ENCODE measurements at places on chromosomes 4 and X.

GRCh38 chrX:112820364-112821268 is 20.0 kb downstream of the AMOT start:
- DNase-seq, result no peak

DNA sequence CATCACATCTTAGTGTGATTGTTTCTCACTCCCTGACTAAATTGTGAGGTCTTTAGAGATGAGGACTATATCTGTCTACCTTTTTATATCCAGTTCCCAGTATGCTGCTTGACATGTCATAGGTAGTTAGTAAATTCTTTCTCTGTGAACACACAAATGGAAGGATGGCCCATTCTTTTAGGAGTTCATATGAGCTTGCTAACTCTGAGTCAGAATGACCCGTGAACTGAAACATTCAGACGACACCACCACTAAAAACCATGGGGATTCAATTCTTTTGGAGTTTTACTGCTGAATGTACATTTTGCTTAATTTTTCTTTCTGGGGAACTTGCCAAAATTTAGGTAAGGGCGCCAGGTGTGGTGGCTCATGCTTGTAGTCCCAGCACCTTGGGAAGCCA is 13.9 kb downstream of the OFD1 start:
- DNase-seq, result no peak

GRCh38 chr4:185786422-185786821 is 25.6 kb downstream of the SORBS2 start:
- no peak for DNase-seq

DNA sequence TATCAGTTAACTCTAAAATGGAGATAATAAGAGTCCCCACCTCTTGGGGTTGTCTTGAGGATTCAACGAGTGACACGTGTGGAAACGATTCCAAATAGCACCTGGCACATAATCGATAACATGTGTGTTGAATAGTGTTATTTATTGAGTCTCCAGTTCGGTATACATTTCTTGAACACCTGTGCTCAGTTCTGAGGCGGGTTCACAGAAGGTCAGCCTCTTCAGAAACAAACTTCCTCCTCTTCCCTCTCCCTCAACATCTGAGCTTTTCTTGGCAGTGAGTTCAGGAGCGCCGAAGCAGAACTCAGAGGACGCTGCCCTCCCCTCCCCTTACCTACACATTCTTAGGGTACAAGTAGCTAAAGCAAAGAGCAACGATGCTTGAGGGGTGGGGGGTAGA is 934 bp downstream of the PDHA1 start:
- no peak for DNase-seq

DNA sequence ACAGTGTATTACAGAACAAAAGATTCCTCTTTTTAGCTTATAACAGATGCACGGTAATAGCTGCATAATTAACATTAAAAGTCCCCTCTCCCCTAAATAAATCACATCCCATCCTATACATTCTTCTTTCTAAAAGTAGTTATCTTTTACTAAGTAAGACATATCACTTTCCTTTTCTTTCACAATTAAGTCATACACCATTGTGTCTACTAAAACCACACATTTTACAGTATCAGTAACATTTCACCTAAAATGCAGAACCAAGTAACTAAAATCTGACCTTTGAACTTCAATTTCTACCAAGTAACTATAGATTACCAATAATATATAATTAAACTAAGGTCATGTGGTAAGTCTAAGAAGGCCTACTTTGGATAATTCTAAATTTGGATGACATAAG is 14.2 kb downstream of the DHX15 start:
- no peak for DNase-seq

GRCh38 chrX:155112171-155112570 is 40.9 kb downstream of the BRCC3 start:
- DNase-seq, result no peak

DNA sequence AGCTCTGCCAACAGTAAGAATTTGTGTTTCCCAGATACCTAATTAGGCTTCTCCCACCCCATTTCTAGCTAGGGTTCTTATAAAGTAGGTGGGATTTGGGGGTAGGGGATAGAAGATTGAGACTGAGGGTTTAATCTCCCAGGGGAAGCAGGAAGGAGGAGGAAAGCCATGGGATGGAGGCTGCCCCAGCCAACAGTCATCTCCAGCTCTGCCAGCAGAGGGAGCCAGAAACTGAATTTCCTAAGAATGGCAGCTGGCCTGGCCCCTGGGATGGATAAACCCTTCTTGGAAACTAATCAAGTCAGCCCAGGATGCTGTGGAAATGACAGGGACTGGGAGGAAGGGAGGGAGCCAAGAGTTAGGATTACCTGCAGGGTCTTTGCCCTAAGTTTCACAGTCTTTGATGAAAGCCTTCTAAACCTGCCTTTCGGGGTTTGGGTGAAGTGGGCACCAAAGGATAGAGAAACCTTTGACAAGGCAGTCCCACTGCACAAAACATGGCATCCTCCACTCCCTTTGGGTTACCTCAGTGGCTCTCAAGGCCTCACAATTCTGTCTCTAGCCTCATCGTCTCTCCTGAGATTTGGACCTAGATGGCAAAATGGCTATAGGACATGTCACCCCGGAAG is 6.7 kb upstream of the ERCC6L start:
- DNase-seq, result peak; percentile 34

DNA sequence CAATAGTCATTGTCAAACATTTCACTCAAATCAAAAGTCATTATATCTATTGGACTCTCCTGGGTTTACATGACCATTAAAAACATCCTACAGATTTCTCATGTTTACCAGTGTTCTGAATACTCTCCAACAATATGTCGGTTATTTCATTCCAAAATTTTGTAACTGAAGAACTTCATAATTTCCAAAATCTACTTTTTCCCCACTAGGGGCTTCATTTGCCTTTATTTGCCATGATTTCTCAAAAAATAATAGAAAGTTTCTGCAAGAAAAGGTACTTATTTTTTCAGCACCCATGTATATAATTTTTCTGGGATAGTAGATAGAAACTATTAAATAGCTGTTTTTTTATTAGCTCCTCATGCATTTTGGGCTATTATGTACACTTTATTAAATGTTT is 49.0 kb downstream of the PRDM5 start:
- no peak for DNase-seq

GRCh38 chr4:3689006-3689405 is 77.2 kb upstream of the ADRA2C start:
- DNase-seq, result no peak

DNA sequence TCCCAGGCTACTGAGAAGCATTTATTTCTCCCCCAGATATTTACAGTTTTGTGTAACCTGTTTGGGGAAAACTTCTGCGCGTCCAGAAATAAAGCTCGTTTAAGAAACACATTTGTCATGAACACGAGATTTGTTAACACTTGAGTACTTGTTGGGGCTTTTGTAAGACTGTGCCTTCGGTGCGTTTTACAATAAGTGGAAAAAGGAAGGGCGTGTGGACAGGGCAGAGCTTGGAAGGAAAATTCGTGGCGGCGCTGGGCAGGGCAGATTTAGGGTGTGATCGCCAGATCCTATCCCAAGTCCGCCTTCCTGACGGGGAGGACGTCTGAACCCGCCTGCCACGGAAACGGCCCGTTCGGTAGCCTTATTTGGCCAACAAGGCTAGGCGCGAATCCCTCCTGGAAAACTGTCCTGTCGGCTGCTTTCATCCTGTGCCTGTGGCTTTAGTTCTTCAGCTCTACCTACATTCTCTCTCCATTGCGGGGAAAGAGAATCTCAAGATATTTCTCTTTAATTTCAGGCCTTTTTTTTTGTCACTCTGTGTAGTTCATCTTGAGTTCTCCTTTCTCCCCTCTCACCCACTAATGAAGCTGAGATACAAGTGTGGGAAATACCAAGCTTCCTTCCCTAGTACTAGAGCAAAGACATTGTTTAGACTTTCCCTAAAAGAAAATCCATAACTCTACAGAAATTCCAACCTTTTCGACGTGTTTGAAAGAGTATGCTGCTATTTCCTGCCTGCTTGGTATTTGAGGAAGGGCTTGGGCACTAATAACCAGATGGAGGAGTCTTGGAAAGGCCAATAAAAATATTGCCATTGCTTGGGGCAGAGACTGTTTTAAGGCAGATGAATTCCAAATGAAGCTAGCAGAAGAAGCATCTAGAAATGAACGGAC is 982 bp downstream of the PDLIM5 start:
- DNase-seq, result peak; percentile 53

- no peak for DNase-seq
These were observed 49.3 kb downstream of the APELA start for GRCh38 chr4:164926301-164926700.

DNA sequence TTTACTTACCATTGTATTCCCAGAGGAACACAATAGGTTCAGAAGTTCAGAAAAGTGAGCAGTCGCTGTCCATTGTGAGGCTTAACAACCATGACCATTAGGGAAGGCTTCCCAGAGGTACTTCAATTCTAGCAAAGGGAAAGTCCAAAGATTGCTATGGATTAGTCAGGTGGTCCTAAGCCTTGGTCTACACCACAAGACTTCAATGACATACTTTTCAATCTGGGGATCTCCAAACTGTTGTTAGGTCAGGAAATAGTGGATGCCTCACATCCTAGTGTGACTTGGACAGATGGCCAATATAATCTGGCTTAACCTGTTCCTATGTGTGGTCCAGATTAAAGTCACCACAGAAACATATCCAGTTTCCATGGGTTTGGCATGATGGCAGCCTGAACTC is 118.0 kb downstream of the SPCS3 start:
- no peak for DNase-seq

DNA sequence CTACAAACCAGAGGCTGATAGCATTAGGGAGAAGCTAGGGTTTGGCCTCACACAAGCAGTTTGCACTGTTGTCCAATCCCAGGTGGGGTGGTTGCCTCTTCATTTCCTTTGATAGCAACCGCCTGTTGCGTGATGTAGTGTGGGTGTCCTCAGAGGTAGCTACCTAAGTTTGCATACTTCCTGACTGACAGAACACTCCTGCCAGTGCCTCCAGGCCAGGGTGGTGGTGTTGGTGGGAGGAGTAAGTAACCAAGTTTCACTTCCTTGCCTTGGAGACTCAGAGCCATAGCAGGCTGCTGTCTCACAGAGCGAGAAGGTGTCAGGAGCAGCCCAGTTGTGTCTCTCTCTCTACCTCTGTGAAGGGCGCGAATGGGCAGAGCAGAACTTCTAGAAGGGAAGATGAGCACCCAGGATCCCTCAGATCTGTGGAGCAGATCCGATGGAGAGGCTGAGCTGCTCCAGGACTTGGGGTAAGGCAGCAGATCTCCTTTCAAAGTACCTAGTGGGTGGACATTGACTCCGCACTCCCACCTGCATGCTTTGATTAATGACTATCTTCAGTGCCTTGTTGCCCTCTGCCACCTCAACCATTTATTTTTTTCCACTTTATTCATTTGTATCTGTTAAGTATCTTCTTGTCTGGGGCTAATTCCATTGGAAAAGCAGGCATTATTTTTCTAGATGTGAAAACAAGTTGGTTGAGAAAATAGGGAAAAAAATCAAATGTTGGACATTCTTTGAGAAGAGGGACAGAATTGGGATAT is at the start of gene DAPP1:
DAPP1 (plus strand) TSS at position 283 of the 764 bp plus-strand sequence; CDS start at position 370, 87 bp downstream.
- DNase-seq, result no peak

DNA sequence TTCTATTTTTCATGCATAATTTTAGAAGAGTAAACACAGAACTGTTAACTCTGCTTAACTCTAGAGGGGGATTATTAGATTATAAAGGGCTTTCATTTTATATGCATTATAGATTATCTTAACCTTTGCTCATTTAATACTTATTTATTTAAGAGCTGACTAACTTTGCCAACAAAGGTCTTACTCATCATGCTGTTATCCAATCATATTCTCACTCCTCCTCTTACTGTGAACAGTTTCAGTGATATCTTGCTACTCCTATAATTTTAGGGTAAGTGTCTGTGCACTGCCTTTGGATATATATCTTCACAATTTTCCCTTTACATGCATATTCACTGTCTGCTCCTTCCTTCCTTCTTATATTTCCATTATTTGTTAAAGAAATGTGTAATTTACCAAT is 1814.9 kb downstream of the STIM2 start:
- DNase-seq, result no peak

DNA sequence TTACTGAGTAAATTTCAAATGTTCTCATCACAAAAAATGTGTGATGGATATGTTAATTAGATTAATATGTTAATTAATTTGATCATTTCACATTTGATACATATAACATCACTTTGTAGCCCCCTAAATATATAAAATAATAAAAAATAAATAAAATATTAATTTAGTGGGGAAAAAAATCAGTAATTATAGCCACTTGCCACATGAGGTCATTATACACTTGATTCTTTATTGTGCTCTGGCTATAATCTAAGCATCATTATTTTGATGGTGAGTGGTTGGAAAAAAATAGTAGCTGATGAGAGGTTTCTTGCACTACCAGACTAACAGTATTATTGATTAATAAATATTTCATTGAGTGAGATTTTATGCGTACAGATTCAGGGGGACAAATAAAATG is 57.4 kb downstream of the DCK start:
- no peak for DNase-seq

DNA sequence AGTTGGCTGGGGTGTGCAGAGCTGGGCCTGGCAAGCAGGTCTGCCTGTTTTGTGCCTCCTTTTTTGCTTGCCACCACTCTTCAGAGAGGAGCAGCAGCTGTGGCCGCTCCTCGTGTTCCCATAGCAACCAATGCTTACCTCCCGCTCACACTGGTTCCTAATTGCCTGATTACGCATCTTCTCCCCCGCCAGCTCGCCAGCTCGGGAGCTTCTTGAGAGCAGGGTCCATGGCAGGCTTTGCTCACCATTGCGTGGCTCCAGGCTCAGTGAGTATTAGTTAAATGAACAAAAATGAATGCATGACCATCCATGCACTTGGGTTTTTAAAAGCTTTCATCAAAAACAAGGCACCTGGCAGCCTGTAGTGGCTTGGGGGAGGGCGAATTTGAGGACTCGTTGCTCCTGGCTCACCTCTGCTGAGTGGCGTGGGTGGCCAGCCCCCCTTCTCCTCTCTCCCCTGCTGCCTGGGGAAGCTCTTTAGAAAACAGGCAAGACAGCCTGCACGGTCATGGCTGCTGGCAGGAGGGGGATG is 14.2 kb upstream of the PJA1 start:
- no peak for DNase-seq

DNA sequence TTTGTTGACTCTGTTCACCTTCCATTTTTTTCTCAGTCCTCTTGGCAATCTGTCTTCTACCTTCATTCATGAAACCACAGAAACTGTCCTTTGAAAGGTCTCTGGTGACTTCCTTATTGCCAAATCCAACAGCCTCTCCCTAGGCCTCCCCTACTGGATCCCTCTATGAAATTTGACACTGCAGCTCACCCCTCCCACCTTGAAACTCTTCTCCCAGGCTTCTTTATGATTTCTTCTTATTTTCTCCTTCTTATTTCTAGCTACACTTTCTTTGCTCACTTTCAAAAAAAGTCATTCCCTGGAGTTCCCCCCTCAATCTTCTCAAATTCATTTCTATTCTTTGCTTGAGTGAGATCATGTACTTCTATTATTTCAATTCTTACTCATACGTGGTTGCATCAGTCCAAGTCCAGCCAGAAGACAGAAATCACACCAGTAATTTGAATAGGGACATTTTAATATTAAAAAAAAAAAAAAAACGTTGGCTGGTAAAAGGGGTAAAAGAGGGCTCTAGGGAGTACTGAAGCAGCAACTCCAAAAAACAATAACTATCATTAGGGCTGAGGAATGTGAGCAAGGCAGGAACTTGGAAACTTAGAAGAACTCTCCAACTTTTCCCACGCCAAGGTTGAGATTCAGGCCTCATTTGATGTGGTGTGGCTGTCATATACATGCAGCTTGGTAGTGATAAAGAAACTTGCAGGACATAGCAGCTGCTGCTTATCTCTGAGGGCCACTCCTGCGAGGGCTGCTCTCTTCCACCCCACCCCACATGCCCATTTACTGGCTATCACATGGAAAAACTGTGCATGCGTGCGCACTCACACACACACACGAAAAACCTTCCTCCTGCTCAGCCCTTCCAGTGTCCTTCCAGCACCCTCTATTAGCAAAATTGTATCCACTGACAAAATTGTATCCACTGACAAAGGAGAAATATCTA is 169.8 kb upstream of the GALNT7 start:
- DNase-seq, result peak; percentile 69

Measured in astrocyte of the cerebellum (primary cell).